ENCODE measurements at places on chromosomes 4 and X.

DNA sequence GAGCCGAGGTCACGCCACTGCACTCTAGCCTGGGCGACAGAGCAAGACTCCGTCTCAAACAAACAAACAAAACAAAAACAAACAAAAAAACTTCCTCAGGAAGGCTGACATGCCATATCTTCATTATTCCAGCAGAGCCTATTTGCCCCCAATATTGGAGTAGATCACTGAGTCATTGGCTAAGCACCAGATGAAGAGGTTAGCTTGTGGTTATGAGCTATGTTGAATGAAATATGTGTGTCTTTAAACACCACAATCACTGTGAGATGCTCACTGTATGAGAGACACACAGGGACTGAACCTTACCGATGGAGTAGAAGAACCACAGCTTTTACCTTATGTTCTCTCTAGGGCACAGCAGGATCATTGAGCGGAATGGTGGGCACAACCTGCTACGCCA, 122.1 kb upstream of the EOLA2 start:
- no peak for DNase-seq

DNA sequence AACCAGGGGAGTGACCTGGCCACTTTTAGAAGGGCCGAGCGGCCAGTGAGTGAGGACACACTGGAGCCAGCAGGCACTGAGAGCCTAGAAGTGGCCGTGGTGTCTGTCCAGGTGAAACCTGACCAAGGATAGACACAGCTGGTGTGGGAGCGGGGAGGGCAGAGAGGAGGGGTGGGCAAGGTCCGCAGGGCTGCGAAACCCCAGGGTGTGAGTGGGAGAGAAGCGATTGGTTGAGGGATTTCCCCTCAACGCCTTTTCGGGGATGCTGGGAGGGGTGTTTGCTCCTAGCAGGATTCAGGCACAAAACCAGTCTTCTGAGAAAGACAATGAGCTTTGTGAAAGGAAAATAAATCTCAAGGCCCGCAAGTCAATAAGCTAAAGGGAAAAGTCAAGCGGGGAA, 33.2 kb upstream of the ARSD start:
- DNase-seq = no peak

DNA sequence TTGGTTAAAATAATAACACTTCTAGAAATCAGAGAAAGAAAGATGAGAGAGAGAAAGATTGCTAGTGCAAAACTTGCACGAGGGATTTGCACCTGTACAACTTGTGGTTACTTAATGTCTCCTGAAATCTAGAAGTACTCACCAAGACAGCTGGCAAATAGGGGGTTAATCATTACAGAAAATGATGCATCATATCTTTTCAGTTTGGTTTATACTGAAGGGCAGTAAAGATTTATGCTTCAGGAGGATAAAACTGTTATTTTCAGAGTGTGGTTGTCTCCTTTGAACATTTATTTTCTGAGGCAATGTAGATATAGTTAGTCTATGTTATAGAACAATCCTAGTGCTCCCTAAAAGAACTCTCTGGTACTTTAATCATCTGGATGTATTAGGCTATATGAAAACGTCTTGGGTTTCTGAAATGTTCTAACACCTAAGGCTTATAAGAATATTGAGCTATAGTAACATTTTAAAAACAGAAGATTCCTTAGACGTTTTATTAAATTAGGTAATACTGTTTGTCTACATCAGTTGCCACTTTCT, 13.3 kb downstream of the ATOH1 start:
- no peak for DNase-seq

DNA sequence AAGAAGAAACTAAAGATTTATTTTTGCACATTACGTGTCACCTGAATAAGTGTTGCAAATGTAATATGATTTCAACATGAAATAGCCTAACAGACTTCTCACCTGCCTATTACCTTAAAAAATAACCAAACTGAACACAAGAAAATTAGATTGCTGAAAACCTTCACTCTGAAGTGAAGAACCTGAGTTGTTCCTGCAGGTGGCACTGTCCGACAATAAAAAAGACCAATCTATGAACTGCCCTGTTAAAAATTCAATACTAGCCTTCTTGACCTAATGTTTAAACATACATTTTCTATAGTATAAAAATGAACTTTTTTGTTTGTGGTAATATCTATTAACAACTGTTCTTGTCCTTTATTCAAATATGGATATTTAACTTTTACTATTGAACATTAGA, 69.2 kb upstream of the PNPLA4 start:
- peak; percentile 14 for DNase-seq

DNA sequence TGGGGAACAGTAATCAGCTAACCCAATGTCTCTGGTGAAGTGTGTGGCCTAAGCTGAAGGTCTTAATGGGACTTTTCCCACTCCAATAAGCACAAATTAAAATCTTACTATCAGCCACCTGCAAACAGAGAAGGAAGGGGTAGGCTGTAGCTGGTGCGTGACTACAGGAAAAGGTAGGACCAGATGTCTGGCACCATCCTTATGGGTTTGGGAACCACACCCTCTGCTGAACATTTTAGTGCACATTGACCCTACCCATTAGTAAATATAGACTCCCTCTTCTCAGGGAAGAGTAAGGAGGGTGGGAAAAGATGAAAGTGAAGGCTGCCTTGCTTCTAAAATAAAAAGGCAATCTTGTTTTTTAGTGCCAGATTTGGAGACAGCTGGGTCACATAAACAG, 602.8 kb downstream of the FAT4 start:
- DNase-seq = no peak

DNA sequence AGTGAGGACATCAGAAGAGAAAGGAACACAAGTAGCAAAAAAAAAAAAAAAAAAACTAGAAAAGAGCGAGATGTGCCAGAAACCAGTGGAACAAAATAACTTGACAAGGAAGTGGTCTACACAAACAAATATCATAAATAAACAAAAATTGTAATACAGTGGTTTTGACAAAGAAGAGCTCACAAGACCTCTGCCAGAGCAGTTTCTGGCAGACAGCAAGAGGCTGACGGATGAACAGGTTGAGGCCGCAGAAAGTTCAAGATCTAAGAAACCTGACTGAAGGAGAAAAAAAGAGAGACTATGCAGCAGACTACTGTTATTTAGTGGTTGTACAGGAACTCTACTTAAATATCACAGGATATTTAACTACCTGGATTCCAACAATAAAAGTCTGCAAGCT, 66.2 kb downstream of the MAB21L2 start:
- DNase-seq = no peak

- DNase-seq = no peak
Measured at GRCh38 chr4:6769233-6769988, 13.1 kb upstream of the KIAA0232 start.

- DNase-seq = no peak
Measured at GRCh38 chrX:127726227-127726626, 326.0 kb downstream of the ACTRT1 start.

DNA sequence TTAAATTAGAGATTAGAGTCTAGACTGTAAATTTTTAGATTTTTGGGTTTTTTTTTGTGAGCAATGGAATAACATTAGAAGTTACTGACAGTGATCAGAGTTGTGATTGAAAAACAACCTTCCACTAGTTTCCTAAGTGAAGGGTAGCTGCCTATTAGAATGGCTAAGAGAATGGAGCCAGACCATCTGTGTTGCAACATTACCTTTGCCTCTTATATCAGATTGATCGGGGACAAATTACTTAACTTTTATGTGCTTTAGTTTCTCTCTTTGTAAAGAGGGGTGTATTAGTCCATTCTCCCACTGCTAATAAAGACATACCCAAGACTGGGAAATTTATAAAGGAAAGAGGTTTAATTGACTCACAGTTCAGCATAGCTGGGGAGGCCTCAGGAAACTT, 12.5 kb upstream of the PI4K2B start:
- DNase-seq = no peak

- DNase-seq = no peak
Measured at GRCh38 chrX:119775517-119776238, 15.8 kb downstream of the RPL39 start.

DNA sequence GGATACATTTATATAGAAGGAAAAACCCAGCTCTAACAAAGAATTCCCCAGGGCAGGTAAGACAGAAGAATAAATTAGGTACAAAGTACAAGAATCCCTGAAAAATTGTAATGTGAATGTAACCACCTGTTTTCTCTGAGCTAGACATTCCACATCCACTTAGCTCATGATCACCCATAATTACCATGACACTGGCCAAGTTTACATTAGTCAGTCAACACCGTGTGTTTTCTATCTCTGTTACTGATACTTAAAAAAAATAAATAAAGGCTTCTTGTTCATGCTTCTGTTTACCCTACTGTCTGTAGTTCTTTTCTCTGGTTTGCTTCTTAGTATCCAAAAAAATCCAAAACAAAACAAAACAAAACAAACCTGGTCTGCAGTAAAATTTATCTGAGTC, 66.0 kb downstream of the CBLL2 start:
- DNase-seq = no peak

- no peak for DNase-seq
Measured at GRCh38 chr4:104942990-104943743, 203.5 kb upstream of the TET2 start.

- no peak for DNase-seq
Measured at GRCh38 chr4:147546349-147546748, 65.5 kb downstream of the EDNRA start.

DNA sequence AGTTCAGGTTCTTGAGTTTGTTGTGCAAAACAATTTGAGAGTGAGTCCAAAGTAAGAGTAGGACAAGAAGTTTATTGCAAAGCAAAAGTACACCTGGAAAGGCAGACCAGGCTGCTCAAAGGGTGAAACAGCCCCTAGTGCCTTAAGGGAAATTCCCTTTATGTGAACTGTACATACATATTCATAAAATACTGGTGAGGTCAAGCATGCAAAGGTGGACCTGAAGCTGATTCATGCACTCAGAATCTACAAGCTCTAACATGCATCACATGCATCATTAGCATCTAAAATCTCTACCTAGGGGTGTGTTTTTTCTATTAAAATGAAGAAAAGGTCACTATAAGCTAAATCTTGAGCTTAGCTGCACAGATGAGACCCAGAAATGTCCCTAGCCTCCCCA, 266.9 kb downstream of the SPATA18 start:
- DNase-seq = no peak

DNA sequence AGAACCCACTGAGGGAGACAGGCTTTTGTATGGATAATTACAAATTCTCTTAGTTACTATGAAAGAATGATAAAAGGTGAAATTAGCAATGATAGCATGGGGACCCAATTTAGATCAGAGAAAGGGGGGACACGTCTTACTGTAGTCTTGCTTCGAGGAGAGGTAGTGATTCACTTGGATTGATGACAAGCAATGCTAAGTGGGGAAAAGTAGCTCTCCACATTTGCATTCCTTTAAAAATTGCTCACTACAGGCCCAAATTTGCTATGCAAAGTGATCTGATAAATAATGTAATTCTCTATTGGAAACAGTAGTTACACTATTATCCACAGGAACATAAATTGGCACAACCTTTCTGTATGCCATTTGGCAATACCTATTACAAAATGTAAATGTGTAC, 42.5 kb upstream of the MAP3K15 start:
- DNase-seq = no peak

DNA sequence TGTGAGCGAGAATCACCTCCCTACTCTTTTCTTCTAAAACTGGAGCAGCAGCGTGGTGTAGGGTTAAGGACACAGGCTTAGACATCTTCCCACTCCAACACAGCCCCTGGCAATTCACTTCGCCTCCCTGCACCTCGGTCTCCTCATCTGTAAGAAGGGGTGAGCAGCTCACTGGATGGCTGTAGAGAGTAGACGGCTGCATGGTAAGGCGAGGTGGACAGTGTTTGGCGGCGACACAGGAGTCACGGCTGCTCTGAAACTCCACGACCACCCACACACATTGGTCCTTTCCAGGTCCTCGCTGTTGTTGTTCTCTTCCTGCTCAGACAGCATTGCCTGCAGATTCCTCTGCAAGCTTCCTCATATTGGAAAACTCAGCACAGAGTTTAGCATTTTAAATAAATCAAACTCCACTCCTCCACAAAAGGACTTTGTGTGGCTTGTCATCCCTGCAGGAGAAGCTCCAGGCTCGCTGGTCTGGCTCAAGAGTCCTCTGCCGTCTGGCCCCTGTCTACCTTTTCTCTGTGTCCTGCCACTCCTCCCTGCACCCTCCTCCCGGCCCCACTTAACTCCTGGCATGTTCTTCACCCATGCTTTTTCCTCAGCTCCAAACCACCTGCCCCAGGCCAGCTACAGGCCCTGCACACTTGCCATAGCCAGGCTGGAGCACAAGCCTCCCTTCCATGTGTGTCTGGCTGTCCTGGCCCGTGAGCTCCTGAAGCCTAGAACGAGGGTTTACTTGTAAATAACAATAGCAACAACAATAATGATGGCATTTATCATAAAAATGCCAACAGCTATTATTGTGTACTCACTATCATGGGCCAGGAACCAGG, 41.3 kb upstream of the CRMP1 start:
- no peak for DNase-seq

DNA sequence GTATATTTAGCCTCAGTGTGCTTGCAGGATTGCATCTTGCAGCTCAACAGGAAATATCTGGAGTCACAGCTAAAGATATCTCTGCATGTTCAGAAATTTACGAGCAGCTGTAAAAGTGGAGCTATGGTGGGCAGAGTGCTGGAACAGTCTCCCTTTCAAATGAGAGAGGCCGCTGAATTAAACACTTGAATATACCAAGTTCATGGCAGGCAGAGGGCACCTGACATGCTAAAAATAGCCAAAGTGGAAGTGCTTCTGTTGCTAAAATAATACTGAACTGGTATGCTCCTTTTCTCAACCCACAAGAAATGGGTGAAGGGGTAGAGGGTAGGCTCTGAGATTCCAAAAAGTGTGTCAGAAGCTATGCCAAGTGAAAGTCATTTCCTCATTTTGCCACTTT, 98.1 kb downstream of the MGST2 start:
- no peak for DNase-seq
